ENCODE measurements at places on chromosomes 4 and X.

DNA sequence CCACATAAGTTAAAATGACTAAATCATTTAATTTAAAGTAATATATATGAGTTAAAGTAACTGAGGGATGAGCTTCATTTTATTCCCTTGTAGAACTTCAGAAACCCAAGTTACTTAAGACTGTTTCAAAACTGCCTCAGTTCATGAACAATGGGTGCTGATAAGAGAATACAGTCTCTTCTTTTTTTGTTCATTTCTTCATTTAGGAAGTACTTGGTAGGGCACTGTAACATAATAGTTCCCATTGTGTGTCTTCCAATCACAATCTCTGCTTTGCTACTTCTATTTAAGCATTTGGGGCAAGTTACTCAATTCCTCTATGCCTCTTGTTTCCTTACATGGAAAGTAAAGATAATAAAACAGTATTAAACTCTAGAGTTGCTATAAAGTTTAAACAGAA, 50.4 kb downstream of the HHIP start:
- peak; percentile 49 for DNase-seq

DNA sequence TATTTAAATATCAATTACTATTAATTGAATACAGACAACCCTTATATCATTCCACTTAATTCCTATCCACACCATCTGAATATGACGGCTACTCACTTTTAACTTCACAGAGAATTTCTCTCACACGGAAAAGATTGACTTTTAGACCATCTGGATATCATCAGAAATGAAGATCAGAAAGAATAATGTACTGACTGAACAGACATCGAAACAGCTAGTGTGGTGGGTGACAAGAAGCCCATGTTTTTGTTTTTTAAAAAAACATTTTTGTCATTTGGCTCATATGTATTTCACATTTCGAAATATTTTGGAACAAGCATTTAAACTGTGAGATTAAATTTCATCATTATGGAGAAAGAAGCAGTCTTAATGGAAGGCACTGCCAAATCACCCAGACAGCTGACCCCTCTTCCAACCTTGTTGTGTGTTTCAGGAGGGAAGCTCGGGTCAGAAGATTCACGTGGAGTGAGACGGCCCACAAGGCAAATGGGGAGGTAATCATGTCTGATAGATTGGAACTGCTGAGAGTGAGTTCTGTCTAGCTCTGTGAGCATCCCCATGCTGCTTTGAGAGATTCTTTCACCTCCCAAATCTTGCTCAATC, 204.2 kb upstream of the RASGEF1B start:
- peak; percentile 56 for DNase-seq

- no peak for DNase-seq
Observed at GRCh38 chr4:11615601-11616000, 186.9 kb upstream of the HS3ST1 start.

DNA sequence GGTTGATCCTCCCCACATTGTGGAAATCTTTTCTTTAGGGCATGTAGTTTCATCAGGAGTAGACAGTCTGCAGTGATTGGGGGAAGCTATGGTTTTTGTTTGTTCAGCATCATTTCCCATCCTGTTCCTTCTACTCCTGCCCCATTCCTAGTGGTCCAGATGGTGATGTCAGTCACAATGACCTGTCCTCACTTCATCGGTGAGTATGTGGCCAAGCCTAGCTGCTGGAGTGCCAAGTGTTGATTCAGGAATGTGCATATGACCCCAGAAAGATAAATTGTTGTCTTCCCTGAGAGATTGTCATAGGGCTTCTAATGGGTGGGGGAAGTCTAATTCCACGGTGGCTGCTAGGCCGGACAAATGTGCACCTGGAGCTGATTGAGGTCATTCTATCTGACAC, 130.6 kb upstream of the FAT1 start:
- DNase-seq = no peak

DNA sequence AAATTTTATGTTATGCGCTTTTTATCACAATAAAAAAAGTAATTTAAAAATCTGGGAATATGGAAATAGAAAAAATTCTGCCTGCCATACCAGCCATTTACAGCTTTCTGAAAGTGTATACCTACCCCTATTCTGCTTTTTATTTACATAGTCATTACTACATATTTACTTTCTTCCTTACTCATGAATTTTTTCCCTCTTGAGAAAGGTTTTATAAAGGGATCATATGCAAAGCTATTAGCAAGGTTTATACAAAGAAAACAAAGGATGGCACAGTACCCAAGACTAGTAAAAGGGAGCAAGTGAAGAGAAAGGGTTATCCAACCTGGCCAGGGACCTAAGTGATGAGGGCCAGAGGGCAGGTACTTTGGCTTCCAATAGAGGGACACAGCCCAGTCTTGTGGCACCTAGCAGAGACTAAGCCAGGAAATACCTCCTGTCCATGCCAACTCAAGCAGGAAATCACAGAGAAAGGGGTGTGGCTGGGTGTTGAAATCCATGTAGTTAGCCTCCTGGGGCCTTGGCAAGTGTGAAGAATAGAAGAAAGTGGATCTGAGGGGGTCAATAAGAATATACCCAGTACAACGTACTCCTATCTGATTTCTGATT, 207.3 kb upstream of the VEGFC start:
- DNase-seq = peak; percentile 22

All from cardiac fibroblast (primary cell).